ENCODE measurements at places on chromosomes 12 and 14.

- DNase-seq = no peak
These were observed 839 bp downstream of the IFT43 start for GRCh38 chr14:75986439-75986765.

- DNase-seq = no peak
These were observed 191.4 kb downstream of the KTN1 start for GRCh38 chr14:55771242-55771981.

DNA sequence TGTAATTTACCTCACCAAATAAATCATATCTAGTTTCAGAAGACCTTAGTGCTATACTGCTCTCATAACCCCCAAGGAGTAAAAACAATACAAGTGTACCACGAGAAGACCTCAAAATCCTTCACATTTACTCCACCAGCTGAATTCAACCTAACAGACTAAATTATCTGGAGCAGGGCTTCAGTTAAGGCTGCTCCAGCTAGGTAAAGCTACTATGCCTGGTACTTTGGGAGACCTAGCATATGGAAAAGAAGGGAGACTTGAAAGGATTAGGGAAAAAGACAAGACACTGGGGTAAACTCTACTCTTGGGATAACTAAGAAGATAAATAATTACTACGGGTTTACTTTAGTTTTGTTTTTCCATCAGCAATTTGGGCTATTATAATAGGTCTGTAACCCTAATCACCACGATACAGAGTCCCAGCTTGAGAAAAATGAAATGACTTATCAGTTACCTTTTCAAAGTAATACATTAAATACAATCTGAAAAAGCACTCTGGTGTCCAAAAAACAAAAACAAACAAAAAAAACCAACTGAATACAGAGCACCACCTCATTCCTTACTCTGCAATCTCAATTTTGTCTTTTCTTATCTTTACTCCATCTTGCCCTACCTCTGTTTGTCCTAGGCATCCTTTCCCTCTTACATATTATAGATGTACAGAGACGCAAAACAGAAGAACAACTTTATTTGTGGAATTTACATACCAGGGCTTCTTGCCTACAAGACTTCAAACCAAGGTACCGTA is 2.1 kb downstream of the EML5 start:
- DNase-seq = no peak

DNA sequence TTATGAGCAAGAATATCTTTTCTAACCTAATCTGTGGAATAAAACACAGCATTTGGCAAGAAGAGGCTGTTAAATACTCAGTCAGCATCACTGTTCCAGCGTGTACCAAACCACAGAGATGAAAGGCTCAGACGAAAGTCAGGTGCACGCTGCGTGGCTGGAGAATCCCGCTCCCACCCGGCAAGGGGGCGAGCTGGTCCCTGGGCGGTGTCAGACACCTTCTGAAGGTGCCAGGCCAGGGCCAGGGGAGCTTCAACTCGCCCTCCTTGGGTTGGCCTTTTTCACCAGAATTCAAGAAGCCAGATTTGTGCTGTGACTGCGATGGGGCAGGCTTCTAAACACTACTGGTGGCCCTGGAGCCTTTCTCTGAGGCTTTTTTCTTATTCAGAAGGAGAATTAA is 73.1 kb downstream of the WDR20 start:
- DNase-seq = no peak

DNA sequence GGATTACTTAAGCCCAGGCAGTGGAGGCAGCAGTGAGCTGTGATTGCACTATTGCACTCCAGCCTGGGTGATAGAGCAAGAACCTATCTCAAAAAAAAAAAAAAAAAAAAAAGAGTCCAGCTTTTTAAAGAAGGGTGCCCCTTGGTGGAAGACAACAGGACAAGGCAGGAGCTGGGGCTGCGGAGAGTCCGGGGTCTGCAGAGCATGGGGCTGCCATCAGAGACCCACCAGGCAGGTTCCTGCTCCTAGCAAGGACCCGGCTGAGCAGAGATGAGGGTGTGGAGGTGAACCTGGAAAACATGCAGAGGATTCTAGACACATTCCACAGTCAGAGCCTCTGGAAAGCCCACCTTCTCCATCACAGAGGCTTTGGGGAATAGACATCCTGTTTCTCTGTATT is 21.0 kb upstream of the CIPC start:
- DNase-seq = no peak

DNA sequence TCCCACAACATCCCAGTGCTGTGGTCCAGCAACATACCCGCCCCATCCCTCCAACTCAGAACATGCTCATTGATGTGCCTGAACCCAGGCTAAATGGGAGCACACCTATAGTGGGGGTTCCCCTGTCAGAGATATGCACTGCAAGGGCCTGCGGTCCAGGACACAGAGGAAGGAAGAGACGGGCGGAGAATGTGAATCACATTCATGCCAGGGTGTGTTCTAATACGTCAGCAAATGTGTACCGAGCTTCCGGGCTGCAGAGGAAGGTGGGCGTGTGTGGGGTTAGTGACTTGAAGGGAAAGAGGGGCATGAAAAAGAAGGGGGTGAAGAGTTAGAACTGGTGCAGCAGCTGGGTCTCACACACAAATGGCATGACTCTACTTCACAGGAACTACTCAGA is 83.7 kb downstream of the DPF3 start:
- peak; percentile 21 for DNase-seq

- DNase-seq = no peak
These were observed 138.2 kb upstream of the TSPAN8 start for GRCh38 chr12:71295953-71296352.

DNA sequence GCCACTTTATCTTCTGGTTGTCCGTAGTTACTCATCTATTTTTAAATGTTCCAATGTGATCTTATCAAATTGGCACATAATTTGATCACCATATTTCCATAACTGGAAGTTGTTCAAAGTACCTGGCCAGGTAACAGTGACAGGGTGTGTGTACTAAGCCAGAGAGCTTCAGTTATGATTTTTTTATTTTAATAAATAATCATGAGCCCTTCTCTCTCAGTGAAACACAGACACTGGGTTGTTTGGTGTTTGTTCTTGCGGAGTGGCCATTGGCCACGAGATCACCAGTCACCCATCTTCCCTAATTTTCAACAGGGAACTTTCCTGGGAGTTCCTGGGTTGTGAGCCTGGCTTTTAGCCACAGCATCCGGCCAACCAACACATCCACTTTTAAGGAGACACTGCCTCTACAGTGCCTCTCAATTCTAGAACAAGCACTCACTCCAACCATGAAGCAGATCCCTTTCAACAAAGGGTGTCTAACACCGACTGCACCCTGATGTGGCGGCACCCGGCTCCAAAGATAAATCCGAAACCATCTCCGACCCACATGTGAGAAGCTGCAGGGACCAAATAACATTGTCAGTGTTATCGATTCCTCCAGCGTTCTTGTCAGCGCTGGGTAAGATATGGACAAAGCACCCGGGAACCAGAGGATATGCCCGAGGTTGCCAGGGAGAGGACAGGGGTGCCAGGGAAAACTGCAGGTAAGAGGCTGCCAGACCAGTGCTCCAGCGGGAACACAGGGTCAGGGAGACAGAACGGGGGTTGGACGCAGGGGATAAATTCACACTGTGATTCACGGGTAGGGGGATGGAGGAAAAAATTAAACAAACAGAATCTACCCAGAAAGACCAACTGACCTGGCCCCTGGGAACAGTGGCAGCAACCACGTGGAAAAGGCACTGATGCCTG is 49.9 kb downstream of the FOXN3 start:
- DNase-seq = no peak

GRCh38 chr14:100807979-100808734 is 17.8 kb upstream of the MEG3 start:
- DNase-seq = no peak

DNA sequence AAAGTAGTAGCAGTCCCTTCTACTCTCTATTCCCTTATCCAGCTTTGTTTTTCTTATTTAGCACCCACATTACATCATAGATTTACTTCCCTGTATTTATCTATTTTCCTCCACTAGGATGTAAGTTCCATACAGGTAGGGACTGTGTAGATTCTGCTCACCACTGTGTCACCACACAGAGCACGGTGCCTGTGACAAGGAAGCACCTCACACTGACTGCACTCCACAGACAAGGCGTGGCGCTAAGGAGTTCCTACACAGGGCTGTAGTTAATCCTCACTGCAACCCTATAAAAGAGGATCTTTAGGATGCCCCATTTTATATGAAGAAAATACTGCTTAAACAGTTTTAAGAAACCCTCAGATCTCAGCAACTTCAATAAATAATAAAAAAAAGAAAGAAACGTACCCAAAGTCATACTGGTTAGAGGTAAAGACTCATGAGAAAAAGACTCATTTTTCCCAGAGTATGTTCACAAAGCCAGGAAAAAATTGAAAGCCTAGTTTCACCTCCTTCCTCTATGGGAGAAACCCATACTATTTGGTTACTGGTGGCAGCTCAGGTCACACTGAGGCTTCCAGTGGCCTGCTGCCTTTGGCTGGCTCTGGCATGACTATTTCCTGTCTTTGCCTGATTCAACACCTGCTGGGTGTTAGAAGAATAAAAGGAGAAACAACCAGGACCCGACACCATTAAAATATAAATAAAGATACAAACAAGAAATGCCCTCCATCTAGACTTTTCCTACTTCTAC is 36.9 kb downstream of the RAD9B start:
- no peak for DNase-seq

- no peak for DNase-seq
These were observed 84.5 kb downstream of the CHGA start for GRCh38 chr14:93007225-93007997.

GRCh38 chr12:120515496-120515895 is 13.5 kb downstream of the COQ5 start:
- no peak for DNase-seq

DNA sequence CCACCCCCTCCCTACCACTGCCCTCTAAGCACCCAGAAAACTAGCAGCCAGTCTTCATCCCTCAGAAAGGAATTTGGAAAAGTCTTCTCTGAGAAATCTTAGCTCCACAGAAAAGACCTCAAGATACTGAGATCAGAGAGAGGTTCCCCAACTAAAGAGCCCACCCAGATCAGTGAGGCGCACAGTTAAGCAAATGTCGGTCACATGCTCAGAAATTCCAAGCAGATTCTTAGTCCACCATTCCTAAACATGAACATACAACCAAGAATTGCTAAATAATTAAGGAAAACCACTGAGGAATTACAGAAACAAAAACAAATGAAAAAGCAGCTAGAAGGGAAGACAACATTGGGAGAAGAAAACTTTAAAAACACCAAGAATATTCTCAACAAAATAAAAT is 32.3 kb downstream of the MED13L start:
- DNase-seq = no peak

DNA sequence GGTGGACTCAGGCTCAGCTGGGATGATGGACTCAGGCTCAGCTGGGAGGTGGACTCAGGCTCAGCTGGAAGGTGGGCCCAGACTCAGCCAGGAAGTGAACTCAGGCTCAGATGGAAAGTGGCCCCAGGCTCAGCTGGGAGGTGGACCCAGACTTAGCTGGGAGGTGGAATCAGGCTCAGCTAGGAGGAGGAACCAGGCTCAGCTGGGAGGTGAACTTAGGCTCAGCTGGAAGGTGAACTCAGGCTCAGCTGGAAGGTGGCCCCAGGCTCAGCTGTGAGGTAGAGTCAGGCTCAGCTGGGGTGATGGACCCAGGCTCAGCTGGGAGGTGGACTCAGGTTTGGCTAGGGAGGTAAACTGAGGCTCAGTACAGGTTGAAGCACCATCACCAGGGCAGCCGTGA is 21.8 kb upstream of the C14orf180 start:
- DNase-seq = no peak

GRCh38 chr12:39235990-39236767 is 206.7 kb downstream of the KIF21A start:
- no peak for DNase-seq

DNA sequence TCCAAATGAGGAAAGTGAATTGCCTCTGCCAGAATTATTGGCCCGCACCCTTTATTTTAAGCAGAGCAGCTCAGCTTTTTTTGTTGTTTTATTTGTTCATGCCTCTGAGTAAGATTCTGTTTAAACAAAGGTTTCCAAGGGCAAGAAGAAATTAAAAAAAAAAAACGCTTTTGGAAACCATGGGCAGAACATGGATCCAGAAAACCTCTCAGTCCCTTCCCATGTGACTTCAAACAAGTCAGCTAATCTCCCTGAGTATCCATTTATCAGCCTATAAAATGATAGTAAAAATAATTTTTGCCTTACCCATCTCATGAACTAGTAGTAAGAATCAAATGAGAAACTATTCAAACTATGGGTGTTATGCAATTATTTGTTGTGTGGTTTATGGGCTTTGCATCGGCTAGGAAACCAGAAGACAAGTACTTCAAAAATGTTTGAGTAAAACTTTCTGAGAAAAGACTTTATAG is 27.6 kb downstream of the KITLG start:
- no peak for DNase-seq

GRCh38 chr12:68835333-68835908 is 27.4 kb downstream of the MDM2 start:
- DNase-seq = no peak

GRCh38 chr14:92675976-92676375 is 72.5 kb downstream of the LGMN start:
- no peak for DNase-seq

- DNase-seq = no peak
These were observed 11.6 kb downstream of the SIX1 start for GRCh38 chr14:60637479-60638315.

GRCh38 chr12:69321351-69321750 is 26.8 kb upstream of the LYZ start:
- no peak for DNase-seq

DNA sequence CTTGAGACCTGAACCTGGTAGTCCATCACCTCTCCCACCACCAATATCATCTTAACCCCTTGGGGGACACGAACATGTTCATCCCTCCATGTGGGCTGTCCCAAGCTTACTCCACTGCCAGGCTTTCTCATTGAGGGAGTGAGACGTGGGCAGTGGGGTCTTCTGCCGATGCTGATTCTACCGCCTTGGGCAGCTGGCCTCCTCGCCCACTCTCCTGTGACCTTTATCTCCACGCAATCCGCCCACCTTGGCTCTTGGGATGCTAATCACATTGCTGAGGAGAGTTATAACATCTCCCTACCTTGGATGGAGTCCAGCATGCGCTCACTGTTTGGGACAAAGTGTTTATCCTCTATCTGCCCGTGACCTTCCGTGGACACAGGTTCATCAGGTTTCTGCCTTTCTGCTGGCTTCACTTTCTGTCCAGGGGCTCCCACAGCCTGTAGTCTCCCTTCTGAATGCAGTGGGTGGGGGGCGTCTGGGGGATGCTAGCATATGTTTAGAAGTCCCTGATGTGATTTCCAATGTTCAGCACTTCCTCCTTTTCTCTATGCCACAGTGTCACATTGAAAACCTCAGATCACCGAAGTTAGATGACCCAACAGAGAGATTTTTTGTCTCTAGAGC is 53.2 kb upstream of the ESRRB start:
- no peak for DNase-seq

All from stimulated activated CD4-positive, alpha-beta T cell treated with anti-CD3 and anti-CD28 coated beads, Interleukin-15, amount 100 ng/mL, for 1 hour (primary cell).